NAMALWA (cell line): ENCODE measurements at places on chromosomes 3 and 15.

- no peak for DNase-seq
These were observed 236.0 kb upstream of the ZNF717 start for GRCh38 chr3:76021376-76021775.

- no peak for DNase-seq
These were observed 42.5 kb downstream of the ZBTB38 start for GRCh38 chr3:141410846-141411245.

GRCh38 chr15:98147415-98147814 lies 186.9 kb downstream of the ARRDC4 start:
- peak; percentile 70 for DNase-seq

DNA sequence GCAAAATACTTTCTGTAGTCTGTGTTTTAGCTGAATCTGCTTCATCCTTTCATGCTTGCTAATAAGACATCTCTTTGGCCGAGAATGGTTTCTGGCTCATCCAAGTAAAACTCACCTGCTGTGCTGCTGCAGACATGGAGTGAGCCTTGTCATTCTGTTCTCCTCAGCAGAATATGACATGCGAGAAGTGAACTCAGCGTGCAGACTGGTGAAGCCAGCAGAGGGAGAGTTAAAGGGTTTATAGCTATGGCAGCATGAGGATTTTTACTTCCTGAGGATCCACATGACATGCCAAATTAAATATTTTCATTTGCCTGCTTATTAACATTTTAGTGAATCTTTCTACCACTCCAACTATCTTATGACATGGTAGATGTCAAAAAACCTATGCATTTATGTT lies 658.4 kb upstream of the NECTIN3 start:
- no peak for DNase-seq

GRCh38 chr3:15032650-15033049 lies 32.5 kb downstream of the MRPS25 start:
- DNase-seq = no peak

GRCh38 chr3:134365766-134366065 lies 8.5 kb downstream of the AMOTL2 start:
- no peak for DNase-seq

DNA sequence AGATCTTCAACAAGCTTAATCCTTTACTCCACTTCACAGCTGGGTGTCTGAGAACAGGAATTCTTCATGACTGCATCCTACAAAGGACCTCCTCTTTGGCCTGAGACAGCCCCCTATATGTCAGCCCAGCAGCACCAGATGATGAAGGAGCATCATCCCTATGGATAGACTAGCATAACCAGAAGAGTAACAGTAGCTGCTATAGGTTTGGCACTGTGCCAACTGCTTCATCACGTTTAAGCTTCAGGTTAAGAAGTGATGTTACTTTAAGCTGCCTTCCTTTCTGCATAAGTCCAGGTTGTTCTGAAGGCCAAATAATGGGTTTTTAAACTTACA lies 50.6 kb downstream of the CMSS1 start:
- peak; percentile 16 for DNase-seq

- no peak for DNase-seq
These were observed 45.4 kb downstream of the PLOD2 start for GRCh38 chr3:146115619-146116018.

DNA sequence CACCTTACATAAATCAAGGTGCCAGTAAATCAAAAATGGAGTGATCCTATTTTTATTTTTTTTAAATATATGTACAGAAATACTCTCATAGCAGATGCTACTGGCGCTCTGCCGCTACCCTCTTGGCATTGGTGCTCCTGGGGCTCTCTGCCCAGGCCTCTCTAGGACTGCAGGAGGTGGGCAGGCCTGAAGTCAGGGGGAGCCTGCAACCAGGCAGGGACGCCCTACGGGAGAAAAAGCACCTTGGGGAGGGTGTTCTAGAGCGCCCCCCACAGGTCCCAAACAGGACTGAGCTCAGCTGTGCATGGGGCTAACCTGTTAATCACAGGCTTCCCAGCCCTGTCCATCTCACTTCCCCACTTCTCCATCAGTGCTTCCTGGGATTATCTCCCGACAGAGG lies 192.5 kb downstream of the SHQ1 start:
- no peak for DNase-seq

DNA sequence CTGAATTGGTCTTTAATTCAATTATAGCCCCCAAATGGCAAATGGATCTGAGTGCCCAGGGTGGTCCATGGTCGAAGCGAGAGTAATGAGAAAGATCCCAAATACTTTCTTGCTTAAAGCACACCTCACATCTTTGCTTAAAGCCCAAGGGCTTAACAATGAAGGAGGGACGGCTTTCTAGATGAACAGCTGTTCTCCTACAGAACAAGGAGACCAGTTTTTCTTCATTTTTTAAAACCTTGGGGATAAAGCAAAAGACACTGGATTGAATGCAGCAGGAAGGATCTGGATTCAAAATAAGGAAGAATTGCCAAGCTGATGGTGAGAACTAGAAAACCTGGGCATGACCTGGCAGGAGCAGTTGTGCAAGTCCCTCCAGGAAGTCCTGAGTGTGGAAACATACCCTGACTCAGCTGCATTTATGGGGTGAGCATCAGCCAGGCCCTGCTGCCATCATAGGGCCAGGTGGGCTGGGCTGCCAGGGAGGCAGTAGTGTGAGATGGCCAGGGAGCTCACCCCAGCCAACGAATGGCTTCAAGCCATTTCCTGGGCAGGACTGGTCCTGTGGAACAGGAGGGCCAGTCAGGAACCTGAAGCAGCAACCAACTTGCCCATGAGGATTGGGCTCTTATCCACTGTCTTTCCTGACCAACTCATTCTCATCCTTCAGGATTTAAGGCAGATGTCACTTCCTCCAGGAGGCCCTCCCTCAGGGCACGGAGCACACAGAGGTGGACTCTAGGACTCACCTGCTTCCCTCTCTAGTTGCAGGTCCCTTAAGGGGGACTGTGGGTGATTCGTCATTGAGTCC lies 18.4 kb upstream of the RHCG start:
- no peak for DNase-seq

- no peak for DNase-seq
These were observed 74.7 kb downstream of the BTD start for GRCh38 chr3:15676259-15676658.

DNA sequence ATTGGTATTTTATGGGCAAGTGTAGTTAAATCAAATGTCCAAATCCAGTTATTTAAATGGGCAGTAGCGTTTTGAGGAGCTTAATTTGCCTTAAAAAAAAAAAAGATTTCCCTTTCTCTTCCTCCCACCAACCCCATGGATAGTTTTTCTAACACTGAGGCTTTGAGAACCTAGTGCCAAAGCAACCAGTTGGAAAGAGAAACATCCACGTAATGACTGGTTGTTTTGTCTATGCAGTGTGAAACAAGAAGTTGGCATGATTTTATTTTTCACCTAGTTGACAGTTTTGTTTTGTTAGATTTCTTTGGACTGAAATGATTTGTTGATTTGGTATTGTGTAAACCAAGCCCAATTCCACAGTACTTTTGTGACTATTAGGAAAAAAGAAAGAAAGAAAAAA lies 170.0 kb downstream of the SOX2 start:
- DNase-seq = no peak

GRCh38 chr3:193998123-193998448 lies 137.9 kb upstream of the HES1 start:
- DNase-seq = no peak

- peak; percentile 21 for DNase-seq
These were observed 31.5 kb upstream of the ADCY5 start for GRCh38 chr3:123480428-123480827.
